ENCODE measurements at places on chromosomes 2 and 18.

DNA sequence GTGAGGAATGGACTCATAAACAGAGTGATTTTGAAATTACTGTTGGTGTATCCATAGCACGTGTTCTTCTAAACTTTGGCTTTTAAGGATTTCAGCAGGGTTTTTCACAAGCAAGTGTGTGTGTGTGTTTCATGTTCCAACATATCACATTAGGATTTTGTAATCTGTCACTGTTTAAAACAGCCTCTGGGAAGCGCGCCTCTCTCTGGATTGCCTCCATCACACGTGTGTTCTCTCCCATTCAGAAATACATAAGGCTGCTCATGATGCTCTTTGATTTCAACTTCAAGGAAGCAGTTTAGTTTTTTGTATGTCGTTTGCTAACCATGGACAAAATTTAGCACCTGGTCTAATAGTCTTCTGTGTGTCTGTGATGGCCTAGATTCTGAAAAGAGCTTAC is 370.4 kb downstream of the MTX2 start:
- no peak for DNase-seq

DNA sequence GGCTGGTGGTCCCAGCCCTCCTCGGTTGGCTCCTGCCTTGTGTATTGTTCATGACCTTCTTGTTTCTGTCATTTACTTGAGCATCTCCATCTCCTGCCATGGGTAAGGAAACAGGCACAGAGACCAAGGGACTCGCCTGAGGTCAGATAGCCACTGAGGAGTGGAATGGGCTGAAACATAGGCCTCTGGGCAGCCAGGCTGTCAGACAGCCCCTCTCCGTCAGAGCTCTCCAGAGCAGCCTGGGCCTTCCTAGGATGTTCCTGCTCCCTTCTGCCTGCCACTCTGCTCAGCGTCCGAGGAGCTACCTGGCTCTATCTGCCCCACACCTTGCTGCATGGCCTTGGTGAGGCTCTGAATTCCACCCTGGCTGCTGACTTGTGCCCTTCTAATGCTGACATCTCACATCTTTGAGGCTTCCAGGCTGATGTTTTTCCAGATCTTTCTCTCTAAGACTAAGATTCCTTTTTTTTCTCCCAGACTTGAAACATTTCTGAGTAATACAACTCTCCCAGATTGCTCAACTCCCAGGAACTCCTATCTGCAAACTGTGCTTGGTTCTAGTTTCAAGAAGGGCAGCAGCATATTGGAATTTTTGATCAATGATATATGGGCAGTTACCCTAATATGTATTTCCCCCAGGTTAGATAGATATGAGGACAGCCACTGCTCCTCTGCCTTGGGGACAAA is 67.7 kb downstream of the MCFD2 start:
- DNase-seq = no peak

- peak; percentile 67 for DNase-seq
Observed at GRCh38 chr2:3651691-3652648, 6.0 kb upstream of the ALLC start.

- DNase-seq = no peak
Observed at GRCh38 chr2:109084341-109084740, 44.7 kb upstream of the SH3RF3 start.

GRCh38 chr18:8994603-8995002 is 107.9 kb upstream of the NDUFV2 start:
- DNase-seq = no peak

DNA sequence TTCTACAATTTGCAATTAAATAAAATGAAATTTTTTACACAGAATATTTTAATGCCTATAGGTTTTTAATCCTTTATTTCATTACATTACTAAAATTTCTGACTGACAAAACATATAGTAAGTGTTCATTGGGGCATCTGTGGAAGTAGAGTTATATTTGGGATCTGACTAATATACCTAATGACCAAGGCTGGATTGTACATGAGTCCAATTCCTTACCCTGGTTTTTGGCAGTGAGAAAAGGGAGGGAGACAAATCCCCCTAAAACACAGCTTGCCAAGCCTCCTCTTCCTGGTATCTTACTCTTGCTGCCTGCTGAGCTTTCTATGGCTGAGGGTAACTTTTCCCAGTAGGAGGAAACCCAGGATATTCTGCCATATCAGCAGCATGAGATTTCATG is 149.4 kb upstream of the CDH20 start:
- no peak for DNase-seq

DNA sequence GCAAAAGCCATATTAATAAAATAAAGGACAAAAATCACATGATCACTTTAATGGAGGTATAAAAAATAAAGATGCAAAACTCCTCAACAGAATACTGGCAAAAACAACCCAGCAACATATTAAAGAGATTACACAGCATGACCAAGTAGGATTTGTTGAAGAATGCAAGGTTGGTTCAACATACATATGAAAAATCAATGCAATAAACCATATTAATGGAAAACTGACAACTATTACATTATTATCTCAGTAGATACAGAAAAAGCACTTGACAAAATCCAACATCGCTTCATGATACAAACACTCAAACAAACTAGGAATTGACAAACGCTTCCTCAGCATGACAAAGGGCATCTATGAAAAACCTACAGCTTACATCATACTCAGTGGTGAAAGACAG is 76.7 kb downstream of the CRACDL start:
- no peak for DNase-seq

DNA sequence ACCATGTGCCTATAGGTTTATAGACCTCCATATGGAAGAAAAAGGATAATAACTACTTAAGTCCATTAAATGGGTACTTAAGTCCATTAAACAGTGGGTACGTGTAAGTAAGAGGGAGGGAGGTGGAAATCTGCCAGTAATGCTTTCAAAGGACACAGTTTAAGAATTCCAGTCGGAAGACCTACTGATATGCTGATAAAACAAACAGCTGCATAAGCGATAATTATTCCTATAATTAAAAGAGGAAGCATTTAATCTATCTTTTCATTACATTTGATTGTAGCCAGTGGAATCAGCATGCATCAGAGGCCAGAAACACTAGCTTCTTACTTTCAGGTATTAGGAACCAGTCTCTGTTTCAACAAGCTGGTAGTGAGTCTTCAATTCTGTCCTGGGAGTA is 96.4 kb upstream of the DDX18 start:
- DNase-seq = no peak

- DNase-seq = no peak
Observed at GRCh38 chr2:209331291-209331844, 92.5 kb upstream of the MAP2 start.

DNA sequence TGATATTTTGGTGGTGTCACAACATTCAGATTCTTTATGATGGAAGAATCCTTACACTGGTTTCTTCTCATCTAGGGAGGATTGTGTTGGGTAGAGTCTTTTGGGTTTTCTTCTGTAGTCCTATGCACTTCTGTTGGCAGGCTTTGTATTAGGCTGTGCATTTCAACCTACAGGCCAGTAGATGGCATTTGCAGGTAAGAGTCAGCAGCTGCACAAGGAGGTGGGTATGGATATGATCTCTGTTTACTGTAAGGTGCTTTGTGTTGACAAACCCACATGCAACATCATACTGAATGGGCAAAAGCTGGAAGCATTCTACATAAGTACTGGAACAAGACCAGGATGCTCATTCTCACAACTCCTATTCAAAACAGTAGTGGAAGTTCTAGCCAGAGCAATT is 656.8 kb downstream of the METTL4 start:
- DNase-seq = no peak

DNA sequence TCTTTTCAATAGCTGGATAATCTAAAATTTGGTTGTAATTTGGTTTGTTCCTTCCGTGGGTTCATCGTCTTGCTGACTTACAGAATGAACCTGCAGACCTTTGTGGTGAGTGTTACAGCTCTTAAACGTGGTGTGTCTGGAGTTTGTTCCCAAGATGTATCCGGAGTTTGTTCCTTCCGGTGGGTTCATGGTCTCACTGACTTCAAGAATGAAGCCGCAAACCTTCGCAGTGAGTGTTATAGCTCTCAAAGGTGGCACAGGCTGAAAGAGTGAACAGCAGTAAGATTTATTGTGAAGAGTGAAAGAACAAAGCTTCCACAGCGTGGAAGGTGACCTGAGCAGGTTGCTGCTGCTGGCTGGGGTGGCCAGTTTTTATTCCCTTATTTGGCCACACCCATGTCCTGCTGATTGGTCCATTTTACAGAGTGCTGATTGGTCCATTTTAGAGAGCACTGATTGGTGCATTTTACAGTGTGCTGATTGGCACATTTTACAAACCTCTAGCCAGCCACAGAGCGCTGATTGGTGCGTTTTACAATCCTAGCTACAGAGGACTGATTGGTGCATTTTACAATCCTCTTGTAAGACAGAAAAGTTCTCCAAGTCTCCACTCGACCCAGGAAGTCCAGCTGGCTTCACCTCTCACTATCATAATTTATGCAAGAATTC is 16.6 kb downstream of the RALB start:
- no peak for DNase-seq

GRCh38 chr2:30422444-30423040 is 24.5 kb upstream of the LCLAT1 start:
- DNase-seq = peak; percentile 53

DNA sequence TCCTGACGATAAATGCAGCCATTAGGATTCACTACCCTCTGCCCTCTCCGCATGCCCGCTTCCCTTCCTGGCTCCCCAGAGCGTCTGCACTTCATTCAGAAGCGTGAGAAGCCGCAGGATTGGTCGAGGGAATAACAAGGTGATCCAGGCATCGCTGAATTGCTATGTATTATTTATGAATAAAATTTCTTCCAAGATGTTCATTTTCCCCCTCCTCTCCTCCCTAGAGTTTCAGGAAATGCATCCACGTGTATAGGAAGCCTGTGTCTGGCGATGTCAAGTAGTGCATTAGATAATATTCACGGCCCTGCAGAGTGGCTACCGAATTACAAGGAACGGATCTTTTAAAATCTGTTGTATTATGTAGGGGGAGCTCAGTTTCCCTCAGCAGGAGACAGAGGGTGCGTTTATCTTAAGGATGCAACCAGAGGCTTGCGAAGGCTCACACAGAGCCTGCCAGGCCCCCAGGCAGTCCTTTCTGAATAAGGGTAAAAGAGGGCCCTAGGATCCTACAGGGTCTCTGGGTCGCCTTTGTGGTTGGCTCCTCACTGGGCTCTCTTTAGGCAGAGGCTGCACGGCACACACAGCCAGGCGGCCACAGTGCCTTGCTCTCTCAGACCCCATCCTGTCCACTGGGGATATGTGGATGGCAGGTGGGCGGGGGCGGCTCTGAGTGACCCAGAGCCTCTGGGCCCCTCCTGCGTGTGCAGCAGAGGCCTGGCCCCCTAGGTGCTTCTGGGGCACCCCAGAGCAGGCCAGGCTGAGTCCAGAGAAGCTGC is 224.1 kb upstream of the PXDN start:
- no peak for DNase-seq

- DNase-seq = no peak
Observed at GRCh38 chr2:29879456-29879855, 41.9 kb downstream of the ALK start.

DNA sequence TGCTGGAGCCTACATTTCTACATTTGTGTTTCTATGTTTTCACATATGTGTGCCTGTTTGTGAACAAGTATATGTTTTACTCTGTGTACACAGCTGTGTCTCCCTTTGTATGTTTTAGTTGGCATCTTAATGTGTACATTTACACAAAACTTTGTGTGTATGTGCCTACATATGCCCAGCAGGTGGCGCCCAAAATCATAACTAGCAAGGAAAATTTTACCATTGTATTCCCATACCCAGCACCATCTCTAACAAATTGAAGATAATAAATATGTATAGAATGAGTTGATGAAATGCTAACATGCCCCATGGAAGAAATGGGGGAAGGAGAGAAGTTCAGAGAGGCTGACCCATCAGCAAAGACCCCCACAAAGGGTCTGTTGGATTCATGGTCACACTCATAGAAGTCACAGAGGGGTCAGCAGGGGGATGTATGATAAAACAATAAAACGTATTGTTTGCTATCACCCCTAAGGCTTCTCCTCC is 48.1 kb downstream of the PKDCC start:
- DNase-seq = peak; percentile 82

DNA sequence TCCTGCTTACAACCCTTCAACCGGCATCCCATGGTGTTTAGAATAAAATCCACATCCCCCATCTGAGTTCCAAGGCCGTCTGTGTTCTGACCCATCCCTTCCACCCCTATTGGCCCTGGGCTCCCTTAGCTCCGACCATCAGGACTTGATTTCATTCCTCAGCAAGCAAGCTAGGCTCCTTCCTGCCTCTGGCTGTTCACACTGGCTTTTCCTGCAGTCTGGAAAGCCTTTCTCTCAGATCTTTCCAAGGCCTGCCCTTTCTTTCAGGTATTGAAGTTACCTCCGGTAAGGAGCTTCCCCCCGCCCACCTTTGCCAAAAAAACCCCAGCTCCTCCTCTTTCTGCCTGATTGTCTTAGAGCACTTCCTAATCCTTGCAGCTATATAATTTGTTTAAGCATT is 86.8 kb downstream of the CLIP4 start:
- DNase-seq = no peak

- no peak for DNase-seq
Observed at GRCh38 chr2:114261366-114261765, 181.1 kb upstream of the DPP10 start.

DNA sequence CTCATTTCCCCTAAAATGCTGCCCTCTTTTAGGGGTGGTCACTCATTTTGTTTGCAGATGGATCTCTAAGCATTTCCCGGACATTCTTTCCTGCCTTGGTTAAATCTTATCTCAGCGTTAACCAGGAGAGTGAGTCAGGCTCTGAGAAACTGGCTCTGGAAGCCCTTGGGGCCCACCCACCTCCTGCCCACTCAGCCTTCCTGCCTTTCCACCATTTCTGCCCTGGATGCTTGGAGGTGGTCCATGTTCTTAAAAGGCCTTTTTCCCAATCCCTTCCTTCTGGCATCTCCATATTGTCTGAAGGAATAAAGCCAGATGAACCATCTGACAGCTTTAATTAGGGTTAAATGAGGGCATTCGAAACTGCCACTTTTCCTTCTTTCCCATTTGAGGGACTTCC is 9.5 kb downstream of the HK2 start:
- DNase-seq = no peak

GRCh38 chr2:151395509-151396374 is 14.0 kb upstream of the RIF1 start:
- no peak for DNase-seq

DNA sequence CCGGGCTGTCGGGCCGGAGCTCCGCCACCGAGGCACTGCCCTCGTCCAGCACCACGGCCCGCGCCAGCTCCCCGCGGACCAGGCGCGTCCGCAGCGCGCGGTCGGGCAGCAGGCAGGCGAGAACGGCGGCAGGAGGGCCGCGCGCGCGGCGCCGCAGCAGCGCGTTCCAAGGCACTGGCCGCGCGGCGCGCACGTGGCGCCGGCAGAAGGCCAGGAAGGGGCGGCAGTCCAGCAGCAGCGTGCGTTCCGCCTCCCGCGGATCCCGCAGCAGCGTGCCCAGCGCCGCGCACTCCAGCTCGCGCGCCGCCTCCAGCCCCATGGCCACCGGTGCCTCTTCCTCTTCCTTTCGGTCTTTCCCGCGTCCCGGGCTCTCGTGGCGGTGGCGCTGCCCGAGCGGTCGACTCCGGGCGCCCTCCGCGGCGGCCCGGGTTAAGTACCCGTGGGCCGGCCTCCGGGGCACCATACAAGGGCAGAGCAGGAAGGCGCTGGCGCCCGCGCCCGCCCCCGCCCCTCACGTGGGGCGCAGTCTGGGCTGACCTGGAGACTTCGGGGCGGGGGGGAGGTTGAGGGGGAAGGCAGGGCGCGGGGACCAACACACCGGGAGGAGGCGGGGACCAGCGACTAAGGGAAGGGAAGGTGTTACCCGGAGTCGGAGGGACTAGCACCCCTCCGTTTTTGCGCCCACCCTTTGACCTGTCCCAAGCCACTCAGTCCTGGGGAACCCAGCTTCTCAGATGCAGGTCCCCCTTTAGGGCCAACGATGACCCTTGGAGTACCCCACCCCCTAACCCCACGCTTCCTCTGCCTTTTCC is at the start of gene DUSP2:
TSS of gene DUSP2 (minus strand) at position 405 of the 812 bp plus-strand sequence. CDS start at position 319, 86 bp downstream.
- peak; percentile 88 for DNase-seq

- DNase-seq = no peak
Observed at GRCh38 chr2:208039376-208040110, 14.2 kb upstream of the PLEKHM3 start.

Measured in lower lobe of right lung (tissue), 2 donors.